Vagina (tissue), 2 donors: ENCODE measurements at places on chromosomes 5 and 9.

- no peak for DNase-seq
These were observed 234.3 kb downstream of the CHSY3 start for GRCh38 chr5:130138406-130139045.

- no peak for DNase-seq
These were observed 18.1 kb downstream of the ANKRD33B start for GRCh38 chr5:10581867-10582511.

- no peak for DNase-seq
These were observed 51.9 kb downstream of the COL27A1 start for GRCh38 chr9:114207034-114207810.

GRCh38 chr9:14240537-14240936 is 73.4 kb downstream of the NFIB start:
- DNase-seq: no peak

DNA sequence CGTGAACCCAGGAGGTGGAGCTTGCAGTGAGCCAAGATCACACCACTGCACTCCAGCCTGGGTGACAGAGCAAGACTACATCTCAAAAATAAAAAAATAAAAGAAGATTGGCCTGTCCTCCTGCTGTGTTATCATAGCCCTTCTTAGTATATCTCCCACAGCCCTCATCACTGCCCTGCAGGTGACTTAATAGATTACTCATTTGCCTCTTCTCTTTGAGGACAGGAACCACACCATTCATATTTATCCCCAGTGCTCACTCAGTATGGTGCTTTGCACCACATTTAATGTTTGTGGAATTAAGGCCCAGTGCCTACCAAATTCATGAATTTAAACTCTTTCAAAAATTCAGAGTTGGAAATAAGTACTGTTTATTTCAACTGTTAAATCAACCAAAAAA is 10.3 kb downstream of the IDNK start:
- no peak for DNase-seq

DNA sequence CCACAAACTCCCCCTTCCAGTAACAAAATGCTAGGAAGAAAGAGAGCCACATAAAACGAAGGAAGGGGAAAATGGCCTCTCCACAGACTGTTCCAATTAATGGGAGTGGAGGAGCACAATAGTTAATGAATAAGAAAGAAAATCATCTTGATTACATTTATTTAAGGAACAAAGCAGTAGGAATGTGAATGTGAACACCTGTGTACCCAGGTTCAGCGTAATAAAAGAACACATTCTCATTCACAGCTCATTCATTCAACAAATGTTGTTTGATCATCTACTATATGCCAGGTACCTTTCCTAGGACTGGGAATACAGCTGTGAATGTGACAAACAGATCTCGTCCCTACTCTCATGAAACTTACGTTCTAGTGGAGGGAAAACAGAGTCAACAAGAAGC is 35.7 kb downstream of the SIL1 start:
- no peak for DNase-seq

- DNase-seq: no peak
These were observed 46.8 kb upstream of the NRARP start for GRCh38 chr9:137348769-137349470.

- DNase-seq: no peak
These were observed 642.4 kb upstream of the C9orf72 start for GRCh38 chr9:28215536-28216299.

DNA sequence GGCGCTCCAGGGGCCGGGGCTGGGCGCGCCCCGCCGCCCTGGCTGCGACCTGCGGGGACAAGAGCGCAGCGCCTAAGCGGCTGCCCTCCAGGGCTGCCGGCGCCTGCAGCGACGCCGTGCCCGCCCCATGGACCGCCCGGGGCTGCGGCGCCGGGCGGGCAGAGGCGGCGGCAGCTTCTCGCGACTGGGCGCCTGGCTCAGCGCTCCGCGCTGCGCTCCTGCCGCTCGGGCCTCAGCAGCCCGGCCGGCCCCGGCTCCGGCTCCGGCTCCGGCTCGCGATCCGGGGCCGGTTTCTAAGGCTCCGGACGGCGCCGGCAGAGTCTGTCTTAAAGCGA is at the start of gene PITX1:
Gene PITX1, minus strand, starts transcription at position 328 of the 335 bp plus-strand sequence. CDS start 347 bp downstream, outside the sequence.
- no peak for DNase-seq

- no peak for DNase-seq
These were observed 37.0 kb downstream of the RNF130 start for GRCh38 chr5:180034564-180034963.
